ENCODE measurements at places on chromosomes 2 and 18.

- no peak for DNase-seq
Measured at GRCh38 chr2:127164761-127165538, 55.1 kb downstream of the CYP27C1 start.

DNA sequence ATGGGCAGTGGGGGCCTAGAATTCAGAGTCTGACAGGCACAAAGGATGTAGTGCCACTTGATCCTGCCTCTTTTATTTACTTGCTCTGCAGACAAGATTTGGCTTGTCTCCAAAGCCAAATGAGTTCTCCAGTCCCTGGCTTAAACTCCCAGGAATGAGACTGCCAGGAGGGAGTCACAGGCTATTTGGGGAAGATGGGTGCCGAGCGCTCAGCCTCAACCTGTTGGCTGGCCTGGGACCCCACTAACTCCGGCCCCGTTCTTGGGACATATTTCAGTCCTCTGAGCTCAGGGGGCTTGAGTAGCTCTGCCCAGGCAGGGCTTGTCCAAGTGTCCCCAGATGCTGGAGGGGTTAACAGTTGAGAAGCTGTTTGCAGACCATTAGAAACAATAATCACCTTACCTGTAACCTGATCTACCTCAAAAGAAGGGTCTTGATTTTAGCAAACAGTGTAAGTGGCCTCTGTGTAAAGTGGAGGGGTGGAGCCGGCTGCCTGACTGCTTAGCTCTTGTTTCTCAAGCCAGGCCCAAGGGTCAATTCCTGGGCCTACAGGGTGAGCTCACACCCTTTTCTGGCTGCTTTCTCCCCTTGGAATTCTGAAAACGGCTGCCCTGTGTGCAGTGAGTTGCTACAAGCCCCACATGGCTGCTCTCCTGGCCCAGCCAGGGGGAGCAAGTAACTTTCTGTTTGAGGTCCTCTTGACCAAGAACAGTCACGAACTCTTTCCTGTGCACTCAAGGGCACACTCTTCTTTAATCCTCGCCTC is 27.1 kb upstream of the FZD5 start:
- no peak for DNase-seq

DNA sequence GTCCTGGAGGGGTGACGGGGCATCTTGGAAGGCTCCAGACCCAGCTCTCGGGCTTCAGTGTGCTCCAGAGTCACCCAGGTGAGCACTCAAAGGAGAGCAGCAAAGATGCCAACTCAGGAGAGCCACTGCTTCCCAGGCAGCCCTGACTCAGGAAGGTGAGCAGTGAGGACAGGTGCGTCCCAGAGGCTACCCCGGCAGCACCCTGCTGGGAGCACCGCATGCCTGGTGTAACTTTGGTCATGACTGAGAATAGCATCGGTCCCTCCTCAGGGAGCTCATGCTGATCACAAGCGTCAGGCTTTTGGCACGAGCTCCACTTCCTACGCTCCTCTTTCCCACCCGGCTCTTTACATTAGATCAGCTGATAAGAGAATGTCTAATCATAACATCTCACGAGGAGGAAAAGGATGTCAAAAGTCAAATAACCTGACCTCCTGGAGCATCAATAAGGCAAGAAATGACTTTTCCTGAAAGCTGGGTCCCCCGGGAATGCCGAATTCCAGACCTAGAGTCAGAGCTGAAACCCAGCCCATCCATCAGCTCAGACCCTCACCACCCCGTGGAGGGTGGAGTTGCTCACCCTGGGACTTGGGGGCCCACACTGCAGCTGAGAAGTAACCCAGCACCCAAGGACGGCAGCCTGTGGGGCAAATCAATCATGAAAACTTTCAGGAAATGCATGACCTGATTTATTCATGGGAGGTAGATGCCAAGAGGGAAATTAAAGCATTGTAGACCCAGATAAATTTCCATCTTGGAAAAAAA is 248.8 kb downstream of the ACKR3 start:
- no peak for DNase-seq

DNA sequence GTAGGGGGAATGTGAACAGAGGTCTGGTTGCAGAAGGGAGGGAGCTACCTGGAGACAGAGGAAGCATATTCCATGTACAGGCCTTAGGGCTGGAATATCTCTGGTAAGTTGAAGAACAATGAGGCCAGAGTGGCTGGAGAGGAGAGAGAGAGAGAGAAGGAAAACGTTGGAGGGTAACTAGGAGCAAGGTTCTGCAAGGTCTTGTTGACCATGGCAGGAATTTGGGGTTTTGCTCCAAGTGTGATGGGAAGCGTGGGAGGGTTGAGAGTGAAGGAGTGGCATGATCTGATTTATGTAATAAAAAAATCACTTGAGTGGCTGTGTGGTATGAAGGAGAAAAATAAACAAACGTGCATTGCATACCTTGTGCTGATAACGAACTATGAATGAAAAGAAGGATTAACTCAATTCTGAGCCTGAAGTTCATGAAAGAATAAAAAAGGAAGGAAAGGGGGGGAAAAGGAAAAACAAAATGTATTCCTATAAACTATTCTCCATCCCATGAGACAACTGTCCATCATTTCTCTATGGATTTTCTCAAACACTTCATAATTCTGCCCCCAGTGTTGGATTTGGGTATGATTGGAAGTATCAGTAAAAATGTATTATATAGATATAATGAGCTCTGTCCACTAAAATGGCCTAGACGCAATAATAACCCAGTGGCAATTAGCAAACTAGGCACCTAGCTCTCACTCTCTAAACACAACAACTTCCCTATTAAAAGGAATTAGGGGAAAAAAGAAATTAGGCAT is 59.7 kb upstream of the PMAIP1 start:
- DNase-seq = no peak
